ENCODE measurements at places on chromosomes 13 and 19.

GRCh38 chr19:48588670-48589401, 17.7 kb upstream of the SPACA4 start:
- H3K4me3 ChIP-seq = peak overlapping the region; percentile 60
- peaks cover 15% of the 10 kb centered on the region for H3K4me1 ChIP-seq
- H3K36me3 ChIP-seq = no peaks in the 10 kb centered on the region
- peak overlapping the region; percentile 40 for H3K27ac ChIP-seq
- no peaks in the 10 kb centered on the region for H3K27me3 ChIP-seq
- peak; percentile 85 for DNase-seq

DNA sequence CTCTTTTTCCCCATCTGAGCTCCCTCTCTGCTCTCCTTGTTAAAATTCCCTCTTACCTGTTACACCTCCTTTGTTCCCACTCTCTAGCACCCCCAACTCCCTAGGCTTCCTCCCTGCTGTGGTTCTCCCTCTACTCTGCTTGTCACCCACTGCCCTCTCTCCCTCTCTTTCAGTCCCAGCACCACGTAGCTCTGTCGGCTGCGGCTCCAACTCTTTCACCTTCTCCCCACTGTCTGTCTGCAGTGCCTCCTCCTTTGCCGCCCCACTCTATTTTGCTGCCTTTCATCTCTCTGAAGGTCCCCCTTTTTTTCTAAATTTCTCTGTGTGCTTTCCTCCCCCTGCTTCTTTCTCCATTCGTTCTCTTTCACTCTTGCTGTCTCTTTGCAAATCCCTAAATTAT, 1.1 kb downstream of the ZNF836 start:
- peaks cover 34% of the 10 kb centered on the region for H3K4me1 ChIP-seq
- peak overlapping the region; percentile 87 for H3K27ac ChIP-seq
- peaks cover 27% of the 10 kb centered on the region for H3K36me3 ChIP-seq
- H3K27me3 ChIP-seq = no peaks in the 10 kb centered on the region
- H3K4me3 ChIP-seq = peak overlapping the region; percentile 78
- DNase-seq = peak; percentile 21

DNA sequence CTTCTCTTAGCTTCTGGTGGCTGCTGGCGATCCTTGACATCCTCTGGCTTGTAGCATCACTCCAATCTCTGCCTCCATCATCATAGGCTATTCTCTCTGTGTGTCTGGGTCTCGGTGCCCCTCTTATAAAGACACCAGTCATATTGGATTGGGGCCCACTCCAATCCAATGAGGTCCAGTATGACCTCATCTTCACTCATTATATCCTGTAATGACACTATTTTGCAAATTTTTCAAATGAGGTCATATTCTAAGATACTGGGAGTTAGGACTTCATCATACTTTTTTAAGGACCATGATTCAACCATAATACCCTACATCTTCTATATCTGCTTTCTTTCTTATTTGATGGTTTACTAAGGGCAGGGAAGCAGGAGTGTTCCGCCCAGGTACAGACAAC, 12.0 kb upstream of the SLC46A3 start:
- H3K27me3 ChIP-seq = no peaks in the 10 kb centered on the region
- H3K4me3 ChIP-seq = no peak overlapping the region
- peaks cover 4% of the 10 kb centered on the region for H3K4me1 ChIP-seq
- no peaks in the 10 kb centered on the region for H3K36me3 ChIP-seq
- DNase-seq = no peak

DNA sequence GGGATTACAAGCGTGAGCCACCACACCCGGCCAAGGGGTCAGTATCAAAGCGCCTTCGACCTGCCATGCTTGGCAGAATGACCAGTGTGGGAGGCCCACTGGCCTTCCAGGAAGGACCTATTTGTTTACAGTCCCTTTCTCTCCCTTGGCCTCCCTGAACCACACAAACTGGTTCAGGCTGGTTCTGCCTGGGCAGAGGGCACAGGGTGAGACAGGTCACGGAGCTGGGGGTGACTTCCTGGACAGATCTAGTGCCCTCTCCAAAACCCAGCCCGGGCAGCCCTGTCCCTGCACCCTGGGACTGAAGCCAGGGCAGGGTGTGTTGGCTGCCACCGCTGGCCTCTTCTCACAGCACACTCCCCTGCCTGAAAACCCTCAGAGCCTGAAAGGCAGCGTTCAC, 11.3 kb downstream of the PLEKHF1 start:
- DNase-seq = no peak
- H3K4me1 ChIP-seq = peaks cover 57% of the 10 kb centered on the region
- peak overlapping the region; percentile 60 for H3K27ac ChIP-seq
- no peak overlapping the region for H3K4me3 ChIP-seq
- H3K27me3 ChIP-seq = no peaks in the 10 kb centered on the region
- peaks cover 33% of the 10 kb centered on the region for H3K36me3 ChIP-seq

DNA sequence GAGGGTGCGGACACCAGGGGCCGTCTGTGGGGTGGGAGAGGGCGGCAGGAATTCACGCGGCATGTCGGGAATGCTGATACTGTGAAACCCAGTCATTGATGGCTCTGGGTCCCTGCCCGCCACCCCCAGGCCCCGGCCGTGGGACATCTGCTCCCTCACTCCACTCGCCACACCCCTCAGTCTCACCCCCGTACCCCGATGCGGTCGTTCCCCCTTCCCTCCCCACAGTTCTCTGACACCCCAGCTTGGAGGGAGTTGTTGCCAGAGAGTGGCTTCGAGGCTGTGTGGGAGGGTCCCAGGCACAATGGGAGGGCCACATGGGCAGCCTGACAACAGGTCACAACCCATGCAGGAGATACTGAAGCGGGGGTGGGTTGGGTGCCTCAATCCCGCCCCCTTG, 1.8 kb downstream of the MAG start:
- H3K4me3 ChIP-seq = no peak overlapping the region
- H3K27me3 ChIP-seq = no peaks in the 10 kb centered on the region
- no peak for DNase-seq
- no peaks in the 10 kb centered on the region for H3K4me1 ChIP-seq
- H3K27ac ChIP-seq = no peak overlapping the region
- H3K36me3 ChIP-seq = no peaks in the 10 kb centered on the region

DNA sequence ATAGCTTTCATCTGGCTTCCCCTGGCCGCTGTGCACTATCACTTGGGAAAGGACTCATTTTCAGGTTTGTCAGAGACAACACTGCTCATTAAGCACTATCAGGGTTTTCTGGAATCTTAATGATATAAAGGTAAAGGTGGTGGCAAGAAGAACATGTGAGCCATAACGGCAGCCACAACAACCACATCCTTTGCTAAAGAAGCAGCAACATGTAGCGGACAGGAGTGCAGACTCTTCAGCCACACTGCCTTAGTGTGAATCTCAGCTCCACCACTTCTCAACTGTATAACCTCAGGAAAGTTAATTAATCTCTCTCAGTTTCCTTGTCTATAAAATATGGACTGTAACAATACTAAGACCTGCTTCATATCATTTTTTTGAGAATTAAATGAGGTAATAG, 24.1 kb upstream of the MIR17HG start:
- no peaks in the 10 kb centered on the region for H3K36me3 ChIP-seq
- peak; percentile 34 for DNase-seq
- H3K27ac ChIP-seq = no peak overlapping the region
- H3K27me3 ChIP-seq = no peaks in the 10 kb centered on the region

DNA sequence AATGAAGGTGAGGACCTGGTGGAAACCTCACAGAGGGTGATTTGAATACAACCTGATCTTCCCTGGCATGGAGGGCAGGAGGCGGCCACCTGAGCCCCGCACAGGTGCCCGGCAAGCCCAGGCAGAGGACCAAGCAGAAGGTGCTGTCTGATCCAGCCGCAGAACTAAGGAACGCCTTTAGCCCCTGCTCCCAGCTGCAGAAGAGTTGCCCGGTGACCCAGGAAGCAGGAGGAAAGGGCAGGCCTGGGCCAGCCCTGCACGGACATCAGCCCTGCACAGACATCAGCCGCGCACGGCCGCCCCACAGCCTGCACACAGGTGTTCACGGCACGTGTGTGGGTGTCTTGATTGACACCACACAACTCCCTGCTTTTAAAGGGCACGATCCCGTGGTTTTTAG, 43.1 kb downstream of the RASA3 start:
- H3K4me3 ChIP-seq = no peak overlapping the region
- no peaks in the 10 kb centered on the region for H3K4me1 ChIP-seq
- DNase-seq = no peak
- no peaks in the 10 kb centered on the region for H3K36me3 ChIP-seq
- H3K27me3 ChIP-seq = no peaks in the 10 kb centered on the region
- H3K27ac ChIP-seq = no peak overlapping the region

GRCh38 chr19:12639901-12640613, 26.5 kb downstream of the MAN2B1 start:
- H3K4me3 ChIP-seq = no peak overlapping the region
- DNase-seq = peak; percentile 88
- peaks cover 12% of the 10 kb centered on the region for H3K4me1 ChIP-seq
- peak overlapping the region; percentile 48 for H3K27ac ChIP-seq
- no peaks in the 10 kb centered on the region for H3K27me3 ChIP-seq

- no peaks in the 10 kb centered on the region for H3K27me3 ChIP-seq
- H3K4me3 ChIP-seq = no peak overlapping the region
- no peaks in the 10 kb centered on the region for H3K4me1 ChIP-seq
These were observed 269.1 kb downstream of the NDFIP2 start for GRCh38 chr13:79749984-79750551.

DNA sequence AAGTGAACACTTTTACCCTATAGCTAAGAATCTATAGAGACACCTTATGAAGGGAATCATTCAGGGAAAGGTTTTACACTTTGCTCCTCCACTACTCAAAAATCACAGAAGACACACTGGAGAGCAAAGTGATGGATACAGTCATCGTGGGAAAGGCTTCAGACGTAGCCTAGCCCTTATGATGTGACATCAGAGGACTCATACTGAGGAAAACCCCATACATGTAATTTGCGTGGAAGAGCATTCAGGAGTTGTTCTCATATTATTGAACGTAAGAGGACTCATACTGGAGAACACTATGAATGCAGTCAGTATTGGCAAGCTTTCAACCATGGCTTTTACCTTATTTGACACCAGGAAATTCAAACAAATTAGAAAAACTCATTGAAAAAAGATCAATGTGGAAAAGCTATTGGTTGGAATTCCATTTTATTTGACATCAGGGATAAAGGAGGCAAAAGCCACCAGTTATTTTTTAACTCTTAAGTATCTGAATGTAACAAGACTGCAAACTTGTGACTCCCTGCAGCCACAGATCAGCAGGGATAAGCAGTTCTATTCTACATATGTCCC, 16.1 kb upstream of the ZNF274 start:
- DNase-seq = no peak
- H3K27me3 ChIP-seq = no peaks in the 10 kb centered on the region
- no peaks in the 10 kb centered on the region for H3K4me1 ChIP-seq
- no peak overlapping the region for H3K4me3 ChIP-seq
- H3K36me3 ChIP-seq = no peaks in the 10 kb centered on the region

DNA sequence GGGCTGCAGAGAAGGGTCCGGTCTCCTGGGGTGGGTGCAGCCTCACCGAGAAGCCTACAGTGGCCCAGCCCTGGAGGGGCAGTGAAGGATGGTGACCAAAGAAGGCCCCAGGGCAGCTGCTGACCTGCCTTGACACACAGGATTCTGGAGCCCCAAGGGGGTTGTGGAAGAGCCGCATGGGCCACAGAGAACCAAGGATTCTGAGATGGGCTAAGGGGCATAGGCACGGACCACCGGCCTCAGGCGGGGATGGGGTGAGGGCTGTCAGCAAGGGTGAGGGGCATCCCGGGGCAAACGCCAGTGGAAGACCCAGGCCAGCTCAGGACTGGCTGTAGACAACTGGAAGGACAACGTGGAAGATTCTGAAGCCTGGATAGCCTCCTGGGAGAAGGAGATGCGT, 151.6 kb downstream of the TEX29 start:
- no peaks in the 10 kb centered on the region for H3K4me1 ChIP-seq
- DNase-seq = no peak
- H3K27me3 ChIP-seq = no peaks in the 10 kb centered on the region
- H3K27ac ChIP-seq = no peak overlapping the region
- H3K4me3 ChIP-seq = no peak overlapping the region
- no peaks in the 10 kb centered on the region for H3K36me3 ChIP-seq

DNA sequence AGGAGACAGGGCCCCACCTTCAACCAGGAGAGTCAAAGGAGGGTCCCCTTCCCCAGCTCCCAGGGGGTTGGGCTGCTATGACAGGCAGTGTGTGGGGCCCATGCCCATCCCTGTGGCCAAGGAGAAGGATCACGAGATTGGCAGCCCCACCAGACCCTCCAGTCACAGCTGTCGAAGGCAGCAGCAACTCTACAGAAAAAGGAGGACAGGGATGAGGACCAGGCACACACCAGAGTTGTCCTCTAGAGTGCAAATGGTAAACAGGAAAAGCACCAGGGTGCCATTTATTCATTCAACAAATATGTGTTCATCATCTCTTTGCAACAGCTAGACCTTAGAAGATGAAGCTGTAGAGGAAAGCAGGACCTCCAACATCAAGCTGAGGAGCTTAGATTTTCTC, 4.1 kb downstream of the PTH2 start:
- no peak for DNase-seq
- H3K27ac ChIP-seq = no peak overlapping the region

DNA sequence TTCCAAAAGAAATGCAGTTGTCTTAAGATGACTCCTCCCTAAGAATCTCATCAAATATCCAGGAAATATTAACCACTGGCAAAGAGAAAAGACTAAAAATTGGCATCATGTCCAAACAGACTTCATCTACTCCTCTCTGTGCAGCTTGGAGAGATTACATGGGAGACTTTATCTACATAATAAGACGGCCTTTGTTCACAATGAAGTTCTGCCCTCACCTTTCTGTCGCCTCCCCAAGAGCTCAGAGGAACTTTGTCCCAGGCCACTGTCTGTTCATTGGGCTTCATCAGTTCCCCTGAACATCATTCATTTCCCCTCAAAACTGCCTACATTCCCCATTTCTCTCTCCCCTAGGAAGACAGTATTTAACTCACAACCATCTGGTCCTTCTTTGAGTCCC, 22.4 kb upstream of the MRI1 start:
- DNase-seq = no peak
- H3K36me3 ChIP-seq = no peaks in the 10 kb centered on the region
- H3K27ac ChIP-seq = no peak overlapping the region
- peaks cover 6% of the 10 kb centered on the region for H3K4me1 ChIP-seq

DNA sequence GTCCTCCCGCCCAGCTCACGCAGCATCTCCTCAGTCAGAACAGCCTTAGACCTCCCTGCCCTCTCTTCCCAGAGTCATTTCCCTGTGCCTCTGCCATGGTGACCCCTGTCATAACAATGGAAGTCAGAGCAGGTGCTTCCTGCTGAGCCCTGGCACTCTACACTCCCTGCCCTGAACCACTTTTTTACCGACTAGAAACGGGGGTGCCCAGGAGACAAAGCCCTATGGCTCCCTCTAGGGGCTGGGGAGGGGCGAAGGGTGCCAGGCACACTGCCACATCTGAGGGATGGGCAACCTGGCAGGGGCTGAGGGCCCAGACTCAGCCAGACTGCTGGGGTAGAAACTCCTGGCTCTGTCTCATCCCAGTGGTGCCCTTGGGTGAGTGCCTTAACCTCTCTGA, 16.4 kb downstream of the ZNF574 start:
- H3K27me3 ChIP-seq = no peaks in the 10 kb centered on the region
- no peaks in the 10 kb centered on the region for H3K36me3 ChIP-seq
- H3K27ac ChIP-seq = no peak overlapping the region
- H3K4me1 ChIP-seq = peaks cover 8% of the 10 kb centered on the region

DNA sequence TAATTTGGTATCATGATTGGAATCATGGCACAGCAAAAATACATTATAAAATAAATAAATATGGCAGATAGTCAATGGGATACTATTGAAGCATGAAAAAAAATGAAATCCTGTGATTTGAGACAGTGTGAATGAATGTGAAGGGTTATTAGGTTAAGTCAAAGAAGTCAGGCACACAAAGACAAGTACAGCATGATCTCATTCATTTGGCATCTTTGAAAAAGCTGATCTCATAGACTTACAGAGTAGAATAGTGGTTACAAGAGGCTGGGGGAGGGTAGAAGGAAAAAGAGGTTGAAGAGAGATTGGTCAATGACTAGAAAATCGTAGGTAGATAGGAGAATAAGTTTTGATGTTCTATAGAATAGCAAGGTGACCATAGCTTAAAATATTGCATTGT, 295.1 kb upstream of the SLITRK5 start:
- H3K27ac ChIP-seq = no peak overlapping the region
- no peak overlapping the region for H3K4me3 ChIP-seq
- DNase-seq = no peak
